AG04450 (cell line): ENCODE measurements at places on chromosomes 16 and 17. TPM values are rescaled to one million over a fixed set of nuclear protein-coding genes. Genes with fewer than 3 reads are reported as not detected.

- DNase-seq: no peak
Measured at GRCh38 chr17:31231852-31232251, 65.2 kb downstream of the OMG start.

DNA sequence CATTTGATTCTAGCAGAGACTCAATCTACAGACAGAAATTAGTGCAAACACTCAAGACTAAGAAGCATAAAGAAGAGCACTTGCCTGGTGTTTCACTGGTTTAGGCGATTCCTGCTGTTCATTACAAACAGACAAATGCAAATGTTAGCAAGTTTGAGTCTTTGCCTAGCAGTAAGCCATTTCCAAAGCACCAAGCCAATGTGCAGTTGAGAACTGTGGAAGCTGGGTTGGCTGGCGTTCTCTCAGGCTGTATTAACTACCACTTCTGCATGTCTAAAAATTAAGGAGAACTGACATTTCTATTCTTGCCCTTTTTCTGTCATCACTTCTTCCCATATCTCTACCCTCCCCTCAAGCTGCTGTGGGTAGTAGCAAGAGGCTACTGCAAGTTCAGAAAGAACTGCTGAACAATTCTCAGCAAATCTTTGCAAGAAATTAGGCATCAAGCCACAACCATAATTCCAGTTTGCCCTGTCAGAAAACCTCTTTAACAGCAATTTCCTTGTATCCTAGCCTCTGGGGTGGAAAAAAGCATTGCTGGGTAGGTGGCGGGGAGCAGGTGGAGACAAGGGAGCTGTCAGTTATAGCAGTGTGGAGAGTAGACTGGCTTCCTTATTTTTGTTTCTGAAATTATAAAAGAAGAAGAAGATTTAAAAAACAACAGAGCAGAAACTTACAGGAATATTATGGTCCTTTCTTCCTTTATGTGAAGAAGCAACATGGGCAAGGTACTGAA is 53.8 kb downstream of the MYH10 start:
- DNase-seq: no peak

DNA sequence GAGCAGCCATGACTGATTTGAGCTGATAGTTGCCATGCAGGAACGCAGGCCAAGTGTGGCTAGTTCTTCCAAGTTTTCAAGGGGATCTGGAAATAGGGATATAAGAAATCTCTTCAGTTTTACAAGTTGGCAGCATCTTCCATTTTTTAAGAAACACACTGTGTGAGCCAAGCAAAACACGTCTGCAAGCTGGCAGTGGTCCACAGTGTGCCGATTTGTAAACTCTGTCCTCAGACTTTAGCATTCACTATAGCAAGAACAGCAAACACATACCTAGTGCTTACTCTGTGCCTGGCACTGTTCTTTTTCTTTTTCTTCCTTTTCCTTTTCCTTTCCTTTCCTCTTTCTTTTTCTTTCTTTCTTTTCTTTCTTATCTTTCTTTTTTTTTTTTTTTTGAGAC is 2.9 kb downstream of the ORAI3 start:
- DNase-seq: no peak

GRCh38 chr17:71530248-71530647 is 590.6 kb upstream of the SOX9 start:
- no peak for DNase-seq

DNA sequence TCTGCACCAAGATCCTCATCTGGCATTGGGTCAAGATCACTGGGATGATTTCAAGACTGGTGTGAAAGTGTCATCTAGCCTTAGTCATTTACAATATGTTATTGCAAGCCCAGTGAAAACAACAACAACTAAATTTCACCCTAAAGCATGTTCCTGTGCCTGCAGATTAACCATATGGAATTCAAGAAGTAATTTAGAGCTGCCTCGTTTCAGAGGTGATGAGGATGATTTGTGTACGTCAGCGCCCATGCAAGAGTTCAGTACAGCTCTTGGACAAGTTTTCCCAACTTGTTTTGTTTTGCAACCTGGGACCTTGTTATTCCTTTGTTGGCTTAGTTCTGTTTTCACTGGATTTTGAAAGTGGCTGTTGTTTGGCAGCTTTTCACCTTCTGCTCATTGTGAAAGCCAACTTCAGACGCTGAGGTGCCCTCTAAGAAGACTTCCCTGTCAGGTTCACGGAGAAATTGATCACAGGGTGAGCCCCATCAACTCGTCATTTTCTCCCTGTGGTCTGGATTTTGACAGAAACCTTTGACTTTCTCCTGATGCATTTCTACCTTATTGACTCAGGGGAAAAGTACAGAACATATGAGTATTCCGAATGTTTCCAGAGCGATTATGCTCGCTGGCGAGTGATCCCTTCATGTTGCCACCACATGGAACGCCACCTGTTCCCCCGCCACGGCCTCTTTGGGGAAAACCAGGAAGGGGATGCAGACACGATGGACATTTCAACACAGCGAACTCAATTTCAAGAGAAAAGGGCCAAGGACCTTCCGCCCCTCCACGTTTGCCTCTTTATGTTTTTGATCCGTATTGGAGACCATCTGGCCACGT is 85.6 kb downstream of the FOXL1 start:
- no peak for DNase-seq

The RAI1 gene
- 2.1 and 3.2 TPM in 2 replicates for polyA plus RNA-seq

The KRT35 gene
- polyA plus RNA-seq: not detected in 2 replicates

The HSF5 gene
- not detected in 2 replicates for polyA plus RNA-seq

The KRT27 gene
- polyA plus RNA-seq: not detected in 2 replicates
